Endothelial cell of umbilical vein (primary cell): ENCODE measurements at places on chromosomes 5 and 9. TPM values are rescaled to one million over a fixed set of nuclear protein-coding genes. Genes with fewer than 3 reads are reported as not detected.

GRCh38 chr5:174775081-174775480, 50.7 kb downstream of the MSX2 start:
- DNase-seq, result no peak

- DNase-seq, result no peak
Measured at GRCh38 chr5:68396722-68397121, 181.2 kb downstream of the PIK3R1 start.

DNA sequence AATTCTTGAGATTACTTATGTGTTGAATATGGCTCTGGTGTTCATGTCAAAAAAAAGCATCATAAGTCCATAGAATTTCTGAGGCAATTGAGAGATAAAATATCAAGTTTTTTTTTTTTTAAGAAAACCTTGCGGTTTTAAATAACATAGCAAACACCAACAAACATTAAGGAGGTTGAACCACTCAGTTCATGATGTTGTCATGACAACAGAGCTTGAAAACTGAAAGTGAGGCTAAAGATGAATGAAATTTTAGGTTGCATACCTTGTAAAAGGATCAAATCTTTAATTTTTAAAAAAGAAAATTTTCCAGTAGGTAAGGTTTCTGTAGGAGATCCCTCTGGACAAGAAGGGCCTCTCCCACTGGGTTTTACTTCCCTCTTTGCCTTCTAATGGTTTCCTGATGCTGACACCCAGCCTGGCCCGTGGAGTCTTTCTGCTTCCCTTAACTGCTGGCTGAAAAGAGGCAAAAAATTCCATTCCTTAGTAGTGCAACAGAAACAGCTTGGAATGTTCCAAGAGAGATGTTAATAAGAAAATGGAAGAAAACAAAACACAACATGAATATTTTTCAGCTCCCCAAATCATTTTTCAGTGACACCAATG, 60.0 kb upstream of the FER start:
- no peak for DNase-seq

- no peak for DNase-seq
Measured at GRCh38 chr5:177468685-177469628, 4.5 kb downstream of the DBN1 start.

GRCh38 chr9:127541176-127541575, 70.9 kb upstream of the STXBP1 start:
- DNase-seq, result no peak

DNA sequence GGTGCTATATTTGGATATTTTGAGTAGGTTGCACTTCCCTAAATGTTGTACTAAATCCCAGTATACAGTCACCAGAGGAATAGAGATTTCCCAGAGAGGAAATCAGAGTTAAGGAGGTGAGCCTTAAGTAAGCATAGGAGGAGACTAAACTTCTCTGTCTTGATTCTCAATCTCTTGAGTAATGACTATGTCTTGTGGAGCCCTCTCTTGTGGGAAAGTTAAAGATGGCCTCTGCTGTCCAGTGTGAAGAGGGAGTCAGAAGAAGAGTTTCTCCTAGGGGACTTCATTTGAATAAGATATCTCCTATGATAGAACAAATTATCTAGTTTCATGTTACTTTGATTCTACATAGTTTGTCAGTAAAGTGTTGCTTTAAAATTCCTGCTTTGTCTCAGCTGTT, 502.5 kb downstream of the PDE4D start:
- DNase-seq, result no peak

DNA sequence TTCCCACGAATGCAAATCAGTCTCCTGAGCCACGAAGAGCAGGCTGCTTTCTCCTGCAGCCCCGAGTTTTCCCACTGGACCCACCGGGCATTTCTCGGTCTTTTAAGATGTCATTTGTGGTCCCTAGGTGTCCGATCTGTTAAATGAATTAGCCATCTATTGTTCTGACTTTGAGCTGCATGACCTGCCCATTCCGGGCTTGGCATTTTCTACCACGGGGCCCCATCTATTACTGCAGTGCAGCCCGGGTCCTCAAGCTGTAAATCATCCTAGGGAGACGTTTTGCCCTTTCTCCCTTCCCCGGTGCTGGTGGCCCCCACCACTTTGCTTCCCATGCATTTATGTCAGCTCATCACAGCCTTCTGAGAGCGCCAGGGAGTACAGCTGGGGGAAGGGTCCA, 405.4 kb downstream of the IRX1 start:
- no peak for DNase-seq

DNA sequence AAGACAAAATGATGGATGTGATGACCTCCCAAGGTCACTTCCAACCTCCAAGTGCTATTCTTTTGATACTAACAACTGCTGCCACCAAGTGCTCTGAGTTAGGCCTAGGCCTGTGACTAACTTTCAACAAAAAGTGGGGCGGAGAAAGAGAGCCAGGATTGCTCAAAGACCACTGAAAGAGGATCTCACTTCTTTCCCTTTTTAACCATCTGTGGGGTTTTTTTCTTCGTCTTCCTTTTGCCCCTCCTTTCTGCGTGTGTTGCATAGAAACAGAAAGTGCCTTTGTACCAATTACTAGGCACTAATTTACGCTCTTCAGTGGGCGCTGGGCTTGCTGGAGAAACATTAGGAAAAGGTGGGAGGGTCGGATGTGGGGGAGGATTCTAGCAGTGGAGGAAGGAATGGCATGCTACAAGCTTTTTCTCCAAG, 8.0 kb downstream of the KLF9 start:
- no peak for DNase-seq

GRCh38 chr5:55429613-55430253, 105.0 kb downstream of the PLPP1 start:
- no peak for DNase-seq

DNA sequence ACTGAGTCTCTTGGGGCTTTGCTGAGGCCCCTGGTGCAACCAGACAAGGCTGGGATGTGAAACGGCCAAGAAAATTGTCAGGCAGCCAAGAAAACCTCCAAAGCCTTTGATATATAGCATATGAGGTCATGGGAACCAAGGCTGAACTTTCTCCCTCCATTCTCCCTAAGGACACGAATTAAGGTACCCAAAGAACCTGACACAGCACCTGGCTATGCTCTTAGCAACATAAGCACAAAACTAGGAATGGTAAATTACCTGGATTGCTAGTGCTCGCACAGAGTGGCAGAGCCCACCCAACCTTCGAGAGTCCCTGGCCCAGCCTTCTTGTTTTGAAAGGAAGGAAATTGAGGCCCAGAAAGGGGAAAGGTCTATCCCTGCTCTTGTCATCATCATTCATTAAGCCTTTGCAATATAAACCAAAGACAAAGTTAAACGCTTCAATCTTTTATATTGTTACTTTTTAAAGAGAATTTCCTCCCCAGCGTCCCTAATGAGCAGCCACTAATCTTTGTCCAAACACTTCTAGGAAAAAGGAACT, 220.0 kb upstream of the NR4A3 start:
- DNase-seq, result peak; percentile 21

GRCh38 chr5:79560771-79561524, 47.0 kb upstream of the HOMER1 start:
- DNase-seq, result no peak

GRCh38 chr9:70362952-70363351, 51.5 kb downstream of the KLF9 start:
- no peak for DNase-seq

GRCh38 chr5:152869971-152870370, 464.9 kb upstream of the NMUR2 start:
- DNase-seq, result no peak

DNA sequence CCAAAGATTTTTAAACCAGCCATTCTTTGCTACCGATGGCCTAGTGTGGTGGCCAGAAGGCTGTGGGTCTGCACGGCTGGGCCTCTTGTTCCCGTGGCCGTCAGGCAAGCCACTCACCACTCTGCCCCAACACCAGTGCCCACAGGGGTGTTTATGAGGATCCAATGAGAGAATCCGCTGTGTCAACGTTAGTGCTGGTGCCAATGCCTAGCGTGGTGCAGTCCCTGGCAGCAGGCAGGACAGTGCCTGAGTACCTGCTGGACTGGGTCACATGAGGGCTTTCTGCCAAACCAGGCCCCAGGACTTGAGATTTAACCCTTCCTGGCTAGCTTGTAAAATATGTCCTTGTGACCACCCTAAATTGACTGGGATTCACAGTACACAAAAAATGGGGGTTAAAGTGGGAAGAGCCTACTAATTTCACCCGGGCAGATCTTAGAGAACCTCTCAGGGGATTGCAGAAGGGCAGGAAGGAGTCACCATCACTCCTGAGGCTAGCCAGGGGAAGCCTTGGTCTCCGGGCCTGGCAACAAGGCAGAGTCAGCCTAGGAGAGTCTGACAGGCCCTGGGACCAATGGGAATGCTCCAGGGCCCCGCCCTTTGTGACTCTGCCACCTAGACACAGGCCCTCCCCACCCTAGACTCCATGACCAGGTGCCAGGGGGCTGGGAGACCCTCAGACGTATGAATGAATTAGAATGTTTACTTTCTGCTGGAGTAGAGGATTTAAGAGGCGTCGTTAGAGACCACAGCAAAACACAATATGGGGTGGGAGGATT, 63.2 kb upstream of the FSTL4 start:
- no peak for DNase-seq

- DNase-seq, result no peak
Measured at GRCh38 chr9:134660407-134660806, 18.8 kb downstream of the COL5A1 start.

GRCh38 chr9:121048175-121048574, 1.9 kb downstream of the C5 start:
- DNase-seq, result no peak

DNA sequence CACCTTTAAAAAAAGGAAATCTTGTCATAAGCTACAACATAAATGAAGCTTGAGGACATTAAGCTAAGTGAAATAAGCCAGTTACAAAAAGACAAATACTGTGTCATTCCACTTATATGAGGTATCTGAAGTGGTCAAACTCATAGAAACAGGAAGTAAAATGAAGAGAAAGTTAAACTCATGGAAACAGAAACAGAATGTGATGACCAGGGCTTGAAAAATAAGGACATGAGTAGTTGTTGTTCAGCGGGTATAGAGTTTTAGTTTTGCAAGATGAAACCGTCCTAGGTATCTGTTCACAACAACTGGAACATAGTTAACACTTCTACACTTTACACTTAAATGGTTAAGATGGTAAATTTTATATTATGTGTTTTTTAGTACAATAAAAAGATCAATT, 47.8 kb upstream of the SLC1A3 start:
- DNase-seq, result no peak

GRCh38 chr9:89522959-89523285, 25.0 kb upstream of the SEMA4D start:
- no peak for DNase-seq

DNA sequence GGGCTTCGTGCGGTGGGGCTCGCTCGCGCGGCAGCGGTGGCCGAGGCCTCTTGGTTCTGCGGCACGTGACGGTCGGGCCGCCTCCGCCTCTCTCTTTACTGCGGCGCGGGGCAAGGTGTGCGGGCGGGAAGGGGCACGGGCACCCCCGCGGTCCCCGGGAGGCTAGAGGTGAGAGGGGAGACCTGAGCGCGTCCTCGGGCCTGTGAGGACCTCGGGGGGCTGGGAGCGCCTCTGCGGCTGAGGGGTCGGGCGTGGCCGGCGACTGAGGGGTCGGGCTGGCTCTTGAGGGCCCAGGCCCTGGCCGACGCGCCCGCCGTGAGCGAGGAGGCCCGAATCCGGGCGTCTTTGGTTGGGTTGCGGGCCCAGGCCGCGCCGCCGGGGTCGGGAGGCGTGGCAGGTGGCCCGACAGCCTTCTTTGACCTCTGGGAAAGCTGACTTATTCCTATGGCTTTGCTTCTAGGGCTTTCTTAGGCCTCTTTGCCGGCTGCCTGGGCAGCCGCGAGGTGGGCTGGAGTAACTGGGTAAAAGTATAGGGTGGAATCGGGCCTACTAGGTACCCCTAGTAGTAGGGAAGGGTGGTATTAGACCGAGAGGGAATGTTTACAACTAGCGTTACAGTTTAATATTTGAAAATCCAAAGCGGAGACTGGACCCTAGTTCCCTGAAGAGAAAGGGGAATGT, at the start of gene CANX:
Gene CANX (plus strand): TSS at position 33 of the 681 bp plus-strand sequence. CDS start 6,715 bp downstream, outside the sequence.
- peak; percentile 46 for DNase-seq

- DNase-seq, result no peak
Measured at GRCh38 chr5:141811287-141812155, 66.7 kb downstream of the PCDH1 start.

GRCh38 chr9:102534031-102534430, 461.1 kb upstream of the CYLC2 start:
- DNase-seq, result no peak

DNA sequence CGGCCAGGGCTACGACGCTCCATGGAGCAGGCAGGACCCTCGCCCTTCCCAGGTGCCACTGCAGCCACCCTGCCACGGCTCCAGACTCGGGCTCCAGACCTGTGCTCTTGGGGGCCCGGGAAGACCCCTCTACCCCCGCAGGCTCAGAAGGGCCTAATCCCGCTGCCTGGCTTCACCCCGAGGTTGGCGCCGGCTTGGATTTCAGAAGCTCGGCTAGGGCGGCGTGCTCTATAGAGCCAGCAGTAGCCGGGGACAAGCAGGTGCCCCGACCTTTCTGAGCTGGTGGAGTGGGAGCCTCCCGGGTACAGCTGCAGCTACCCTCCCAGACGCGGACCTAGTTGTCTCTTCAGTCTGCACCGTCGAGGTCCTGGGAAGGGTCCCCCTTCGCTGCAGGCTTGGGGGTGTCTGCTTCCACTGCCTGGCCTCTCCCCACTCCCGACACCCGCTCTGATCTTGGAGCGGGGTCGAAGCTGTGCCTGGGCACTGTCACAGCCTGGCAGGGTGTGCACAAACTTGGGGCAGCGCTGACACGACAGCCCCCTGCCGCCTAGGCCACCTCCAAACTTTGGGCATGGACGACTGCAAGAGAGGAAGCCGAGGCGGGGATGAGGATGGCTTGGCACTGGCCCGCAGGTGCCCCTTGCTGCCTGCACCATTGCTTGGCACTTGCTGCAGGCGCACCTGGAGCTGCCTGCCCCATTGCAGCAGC, 1366.1 kb upstream of the CDH9 start:
- DNase-seq, result no peak

DNA sequence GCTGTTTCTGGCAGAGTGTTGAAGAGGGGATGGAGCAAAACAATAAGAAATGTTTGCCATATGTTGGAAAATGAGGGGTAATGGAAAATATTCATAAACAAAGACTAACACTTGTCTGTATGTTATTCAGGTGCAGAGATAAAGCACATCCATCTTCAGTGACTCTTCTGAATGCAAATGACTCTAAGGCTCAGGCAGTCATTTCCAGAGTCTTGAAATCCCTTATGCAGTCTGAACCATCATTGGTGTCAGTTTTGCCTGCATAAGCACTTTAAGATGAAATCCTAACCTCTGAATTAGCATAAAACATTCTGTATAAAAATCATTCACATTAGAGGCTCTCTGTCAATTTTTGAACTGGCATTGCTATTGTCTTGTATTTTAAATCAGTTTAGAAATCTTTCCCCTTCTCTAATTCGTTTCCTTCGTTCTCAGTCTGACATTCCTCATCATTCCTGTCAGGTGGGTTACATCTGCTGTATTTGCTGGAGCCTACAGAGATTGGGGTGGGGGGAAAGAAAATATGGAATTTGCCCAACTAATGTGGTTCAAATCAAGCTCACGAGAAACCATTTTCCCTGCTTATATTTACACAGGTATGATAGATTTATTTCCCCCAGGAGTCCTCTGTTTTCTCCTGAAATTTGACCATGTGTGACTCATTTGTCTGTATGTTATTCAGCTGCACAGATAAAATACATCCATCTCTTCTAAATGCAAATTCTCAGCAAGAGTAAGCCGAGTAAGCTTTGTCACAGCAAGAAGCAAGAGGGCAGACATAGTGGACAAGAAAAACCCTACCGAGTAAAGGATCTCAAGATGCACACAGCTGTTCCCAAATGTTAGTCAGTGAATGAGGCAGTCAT, 31.6 kb downstream of the ENC1 start:
- DNase-seq, result no peak

Gene FIBCD1
- polyA plus RNA-seq, result 0.14 and 0.29 TPM in 2 replicates

Gene WDR38
- polyA plus RNA-seq, result not detected in 2 replicates

Gene CCL21
- polyA plus RNA-seq, result 0.17 TPM in 1 of 2 replicates, not detected in the other

Gene ANKH
- polyA plus RNA-seq, result 12.7 and 14.1 TPM in 2 replicates

Gene PCDHGB4
- polyA plus RNA-seq, result 6.9 and 8.1 TPM in 2 replicates

Gene GPX3
- polyA plus RNA-seq, result 17.1 and 17.7 TPM in 2 replicates

Gene BARHL1
- not detected in 2 replicates for polyA plus RNA-seq

Gene EQTN
- not detected in 2 replicates for polyA plus RNA-seq
